ENCODE measurements at places on chromosomes 12 and 14.

DNA sequence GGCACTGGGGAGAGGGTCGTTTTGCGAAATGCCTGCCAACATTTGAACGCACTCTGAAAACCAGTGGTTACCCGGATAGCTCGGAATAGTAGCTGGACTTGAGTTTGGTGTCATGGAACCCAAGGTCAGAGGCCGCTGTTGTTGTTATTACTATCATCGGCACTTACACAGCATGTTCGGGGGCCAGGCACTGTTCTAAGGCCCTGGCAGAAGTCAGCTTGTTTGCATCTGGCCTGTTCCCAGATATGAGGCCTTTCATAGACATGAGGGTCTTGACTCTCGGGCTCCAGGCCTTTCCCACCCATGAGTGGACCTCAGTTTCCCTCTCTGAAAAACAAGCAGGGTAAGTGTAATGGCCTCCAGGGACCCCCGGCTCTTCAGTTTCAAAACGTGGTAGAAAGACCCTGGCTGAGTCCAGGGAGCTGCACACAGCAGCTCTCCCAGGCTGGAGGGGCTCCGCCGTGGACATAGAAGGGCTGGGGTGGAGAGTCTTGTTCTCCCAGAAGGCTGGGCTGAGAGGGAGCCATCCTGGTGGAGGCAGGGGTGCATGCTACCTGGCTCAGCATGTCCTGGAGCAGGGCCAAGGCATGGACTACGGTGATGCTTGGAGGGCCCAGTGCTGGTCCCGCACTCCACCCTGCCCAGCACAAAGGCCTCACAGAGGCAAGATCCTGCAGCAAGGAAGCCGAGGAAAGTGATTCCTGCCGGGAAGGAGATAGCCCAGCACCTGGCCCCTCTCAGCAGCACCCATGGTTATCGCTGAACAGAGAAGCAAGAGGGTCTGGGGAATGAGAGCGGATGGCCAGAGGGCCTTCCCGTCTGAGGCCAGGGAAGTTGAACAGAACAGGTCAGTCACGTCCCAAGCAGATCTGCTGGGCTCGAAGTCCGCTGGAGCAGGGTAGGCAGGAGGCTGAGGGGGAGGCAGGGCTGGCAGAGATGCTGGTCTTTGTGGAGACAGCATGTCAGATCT, 63.5 kb upstream of the C14orf180 start:
- DNase-seq, result no peak

- DNase-seq, result peak; percentile 33
Observed at GRCh38 chr14:53668897-53669296, 287.7 kb downstream of the BMP4 start.

GRCh38 chr14:99278836-99279235, 6.8 kb upstream of the BCL11B start:
- no peak for DNase-seq

DNA sequence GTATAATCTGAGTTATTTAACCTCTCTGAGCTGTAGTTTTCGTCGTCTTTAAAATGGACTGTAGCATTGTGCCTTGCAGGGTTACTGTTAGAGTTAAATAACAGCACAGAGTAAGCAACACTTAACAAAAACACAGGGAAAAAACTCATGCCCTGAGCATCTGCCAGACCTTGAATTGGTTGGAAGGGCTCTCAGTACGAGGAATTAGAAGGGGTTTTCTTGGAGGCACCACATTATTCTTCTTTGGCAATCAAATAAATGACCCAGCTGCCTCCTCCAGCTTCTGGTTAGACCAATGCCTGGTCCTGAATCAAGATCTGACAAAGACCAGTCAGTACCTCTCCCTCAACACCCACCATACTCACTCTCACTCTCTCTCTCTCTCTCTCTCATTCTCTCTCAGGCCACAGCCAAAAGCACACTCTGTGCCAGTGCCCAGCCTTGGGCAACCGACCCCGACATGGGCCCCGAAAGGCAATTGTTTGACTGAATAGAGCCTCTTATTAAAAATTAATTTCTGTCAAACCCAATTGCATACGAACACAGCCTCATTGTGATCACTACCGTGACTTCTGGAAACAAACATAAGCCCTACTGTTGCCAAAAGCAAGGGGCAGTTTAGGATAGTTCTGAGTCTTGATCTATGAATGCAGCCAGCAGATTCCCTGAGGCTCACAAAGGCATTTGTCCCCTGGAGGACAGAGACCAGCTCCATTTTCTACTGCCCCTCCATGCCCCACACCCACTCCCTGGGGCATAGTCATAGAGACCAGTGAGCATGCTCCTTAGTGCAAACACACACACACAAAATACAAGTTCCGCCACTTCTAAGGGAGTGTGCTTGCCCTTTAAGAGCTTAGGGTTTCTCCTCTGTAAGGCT, 23.9 kb downstream of the DUSP6 start:
- no peak for DNase-seq

- peak; percentile 6 for DNase-seq
Observed at GRCh38 chr14:104436047-104436591, 143.4 kb upstream of the C14orf180 start.

DNA sequence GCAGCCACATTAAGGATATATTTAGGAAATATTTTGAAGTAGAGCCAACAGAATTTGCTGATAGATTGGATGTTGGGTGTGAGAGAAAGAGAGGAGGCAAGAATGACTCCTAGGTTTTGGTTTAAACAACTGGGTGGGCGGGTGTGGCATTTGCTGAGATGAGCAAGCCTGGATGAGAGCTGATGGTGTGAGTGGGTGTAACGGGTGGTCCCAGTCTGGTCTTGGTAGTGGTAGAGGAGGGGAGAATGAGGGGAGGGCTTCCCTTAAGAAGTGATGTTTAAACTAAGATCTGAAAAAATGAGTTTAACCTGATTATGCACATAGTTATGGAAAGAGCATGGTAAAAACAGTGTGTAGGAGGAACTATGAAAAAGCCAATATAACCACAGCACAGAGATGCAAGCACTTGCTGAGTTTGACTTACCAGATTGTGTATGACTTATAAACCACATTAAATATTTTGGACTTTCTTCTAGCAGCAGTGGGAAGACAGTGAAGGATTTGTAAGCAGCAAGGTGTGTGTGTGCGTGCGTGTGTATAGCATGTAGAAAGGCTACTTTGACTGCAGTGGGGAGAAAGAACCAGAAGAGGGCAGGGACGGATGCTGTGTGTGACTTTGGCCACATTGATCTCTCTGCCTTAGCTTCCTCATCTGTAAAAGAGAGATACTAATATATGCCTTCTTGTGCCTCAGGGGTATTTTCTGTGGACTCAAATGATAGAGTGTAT, 139.7 kb downstream of the PRIMA1 start:
- DNase-seq, result no peak

DNA sequence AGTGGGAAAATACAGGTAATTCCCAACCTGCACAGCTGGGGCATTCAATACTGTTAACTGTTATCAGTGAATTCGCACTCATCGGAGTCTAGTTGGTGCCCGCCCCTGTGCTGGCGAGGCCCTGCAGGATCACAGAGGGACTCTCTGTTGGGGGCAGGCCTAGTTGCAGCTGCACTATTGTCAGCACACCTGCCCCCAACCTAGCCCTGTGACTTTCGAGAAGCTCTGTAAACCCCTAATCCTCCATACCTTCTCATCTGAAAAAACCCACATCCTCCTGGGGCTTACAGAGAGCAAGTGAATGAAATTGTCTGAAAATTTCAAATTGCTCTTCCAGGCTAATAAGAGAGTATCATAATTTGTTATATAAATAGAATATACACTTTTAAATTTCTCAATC, 132.2 kb upstream of the NUDT4 start:
- DNase-seq, result no peak

DNA sequence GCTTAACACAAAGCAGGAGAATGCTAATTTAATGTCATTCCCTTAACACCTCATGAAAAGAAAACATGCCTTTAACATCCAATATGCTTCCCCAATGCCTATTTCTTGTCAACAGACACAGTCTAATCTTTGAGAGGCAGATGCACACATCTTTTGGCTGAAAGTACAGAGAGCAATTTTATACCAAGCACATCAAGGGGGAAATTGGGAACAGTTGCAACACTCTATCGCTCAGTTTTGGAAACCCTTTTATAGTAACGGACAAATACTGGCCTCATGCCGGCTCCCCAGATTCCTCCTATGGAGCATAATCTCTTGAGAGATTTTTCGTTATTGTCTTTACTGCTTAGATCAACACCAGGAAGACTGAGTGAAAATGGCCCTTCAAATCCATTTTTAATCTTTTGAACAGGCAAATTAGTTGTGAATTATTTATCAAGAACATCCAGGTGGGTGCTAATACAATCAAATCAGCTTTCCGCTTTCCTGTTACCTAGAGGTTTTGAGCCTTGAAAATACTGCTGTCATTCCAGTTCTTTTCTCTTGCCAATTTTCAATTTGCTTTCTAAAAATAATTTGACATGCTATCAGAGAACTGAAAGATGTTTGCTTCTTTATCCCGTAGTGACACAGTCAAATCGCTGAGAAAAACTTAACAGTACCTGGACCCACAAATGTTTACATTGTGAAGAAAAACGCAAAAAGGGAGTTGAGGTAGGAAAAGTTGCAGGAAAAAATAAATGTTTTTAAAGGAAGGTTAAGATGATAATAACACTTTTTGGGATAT, 60.7 kb upstream of the CAND1 start:
- no peak for DNase-seq

DNA sequence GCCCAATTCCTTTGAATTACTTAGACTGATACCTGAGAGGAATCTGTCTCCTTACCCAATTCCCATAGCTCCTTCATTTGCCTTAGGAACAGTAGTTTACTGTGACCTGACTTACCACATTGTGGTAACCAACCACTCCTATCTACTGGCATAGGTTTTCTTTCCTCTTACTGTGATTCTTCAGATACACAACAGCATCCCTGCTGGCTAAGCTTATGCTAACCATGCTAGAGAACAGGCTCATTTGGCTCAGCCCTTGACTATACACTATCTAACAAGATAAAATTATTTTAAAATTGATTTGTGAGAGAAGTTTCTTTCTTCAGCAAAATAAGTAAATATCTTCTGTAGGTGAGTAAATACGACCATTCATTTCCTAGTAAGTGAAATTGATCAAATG, 320.4 kb upstream of the DDHD1 start:
- no peak for DNase-seq

DNA sequence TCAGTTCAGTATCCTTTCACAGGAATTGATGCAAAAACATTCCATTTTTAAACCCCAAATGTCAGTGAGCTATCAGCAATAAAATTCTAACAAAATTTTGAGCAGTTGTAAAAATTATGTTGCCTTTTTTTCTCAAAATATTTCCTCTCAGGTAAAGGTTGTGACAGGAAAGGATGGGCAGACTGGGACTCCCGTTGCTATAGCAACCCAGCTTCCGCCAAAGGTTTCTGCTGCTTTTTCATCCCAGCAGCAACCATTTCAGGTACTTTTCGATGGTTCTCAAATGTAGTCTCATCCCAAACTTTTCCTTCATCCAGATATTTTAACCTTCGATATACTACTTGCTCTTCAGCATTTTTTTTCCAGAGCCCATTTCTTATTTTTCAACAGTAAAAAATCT, 13.6 kb downstream of the EP400 start:
- DNase-seq, result no peak

GRCh38 chr12:131923260-131923659, 5.8 kb upstream of the PUS1 start:
- DNase-seq, result no peak

DNA sequence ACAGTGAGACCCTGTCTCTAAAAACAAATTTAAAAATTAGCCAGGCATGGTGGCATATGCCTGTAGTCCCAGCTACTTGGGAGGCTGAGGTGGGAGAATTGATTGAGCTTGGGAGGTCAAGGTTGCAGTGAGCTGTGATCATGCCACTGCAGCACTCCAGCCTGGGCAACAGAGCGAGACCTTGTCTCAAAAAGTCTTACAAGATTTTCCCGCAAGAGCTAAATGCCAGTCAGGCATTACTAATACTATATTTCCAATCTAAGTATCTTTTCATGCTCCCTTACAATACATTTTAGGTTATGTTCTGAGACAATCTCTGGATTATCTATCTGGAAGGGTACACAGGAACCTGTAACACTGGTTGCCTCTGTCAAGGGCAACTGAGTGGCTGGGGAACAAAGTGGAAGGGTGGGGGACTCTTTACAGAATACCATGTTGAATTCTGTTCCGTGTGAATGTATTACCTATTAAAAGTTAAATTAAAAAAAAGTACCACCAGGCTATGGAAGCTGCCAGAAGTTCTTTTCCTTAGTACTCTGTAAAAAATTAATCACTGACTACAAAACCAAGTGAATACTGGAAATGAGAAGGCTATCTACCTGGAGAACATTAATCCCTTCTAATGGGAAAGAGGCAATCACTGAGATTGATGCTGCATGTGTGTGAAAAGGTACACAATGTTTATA, 56.7 kb downstream of the BTBD7 start:
- no peak for DNase-seq

GRCh38 chr12:29565727-29566126, 68.2 kb upstream of the OVCH1 start:
- no peak for DNase-seq

DNA sequence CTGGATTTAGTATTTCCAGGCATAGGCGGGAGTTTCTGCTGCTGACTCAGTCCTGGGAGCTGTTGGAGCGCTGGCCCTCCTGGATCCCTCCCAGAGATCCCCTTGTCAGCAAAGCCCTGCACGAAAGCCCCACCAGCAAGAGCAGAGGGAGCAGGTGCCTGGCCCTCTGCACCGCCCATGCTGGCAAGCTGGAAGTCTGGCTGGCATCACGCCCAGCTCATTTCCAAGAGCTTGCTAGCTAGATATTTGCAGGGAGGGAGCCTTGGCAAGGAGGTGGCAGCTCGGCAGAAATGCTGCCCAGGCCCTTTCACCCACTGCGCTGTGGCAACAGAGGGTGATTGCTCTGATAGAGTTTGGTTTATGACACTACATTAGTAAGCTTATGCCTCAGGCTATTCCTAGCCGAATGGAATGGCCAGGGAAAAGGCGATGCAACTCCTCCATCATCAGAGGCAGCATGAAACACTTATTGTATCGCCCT, 193.9 kb downstream of the EMP1 start:
- DNase-seq, result peak; percentile 74

DNA sequence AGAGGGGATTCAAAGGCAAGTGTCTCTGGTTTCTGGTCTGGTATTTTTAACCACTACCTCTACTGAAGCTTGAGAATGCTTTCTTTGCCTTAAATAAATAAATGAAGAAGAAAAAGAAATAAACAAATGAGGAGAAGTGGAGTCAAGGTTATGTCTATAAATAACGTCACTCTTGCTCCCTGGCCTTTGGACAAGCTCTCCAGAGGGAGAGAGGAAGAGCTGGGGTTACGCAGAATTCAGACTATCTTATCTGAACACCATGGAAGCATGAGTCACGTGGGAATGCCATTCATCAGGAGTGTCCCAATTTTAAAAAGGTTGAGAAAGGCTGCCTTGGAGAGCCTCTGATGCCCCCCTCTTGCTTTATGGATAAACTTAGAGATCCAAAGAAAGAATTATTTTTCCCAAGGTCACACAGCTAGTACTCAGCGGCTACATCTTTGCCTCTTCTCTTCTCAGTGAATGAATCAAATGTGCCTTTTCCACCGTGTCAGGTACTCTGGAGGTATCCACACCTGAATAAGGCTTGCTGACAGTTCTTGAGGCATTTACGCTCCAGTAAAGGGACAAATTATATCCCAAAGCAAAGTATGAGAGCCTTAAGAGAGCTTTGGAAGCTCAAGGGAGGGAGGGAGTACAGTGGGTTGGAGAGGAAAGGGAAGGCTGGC, 12.9 kb upstream of the MSI1 start:
- DNase-seq, result peak; percentile 66

All from EH (cell line).